ENCODE measurements at places on chromosomes 3 and 15.

- DNase-seq, result no peak
These were observed 4.1 kb downstream of the UBE2E1 start for GRCh38 chr3:23809840-23810342.

GRCh38 chr3:147431751-147432150, 22.6 kb downstream of the ZIC1 start:
- peak; percentile 76 for DNase-seq

DNA sequence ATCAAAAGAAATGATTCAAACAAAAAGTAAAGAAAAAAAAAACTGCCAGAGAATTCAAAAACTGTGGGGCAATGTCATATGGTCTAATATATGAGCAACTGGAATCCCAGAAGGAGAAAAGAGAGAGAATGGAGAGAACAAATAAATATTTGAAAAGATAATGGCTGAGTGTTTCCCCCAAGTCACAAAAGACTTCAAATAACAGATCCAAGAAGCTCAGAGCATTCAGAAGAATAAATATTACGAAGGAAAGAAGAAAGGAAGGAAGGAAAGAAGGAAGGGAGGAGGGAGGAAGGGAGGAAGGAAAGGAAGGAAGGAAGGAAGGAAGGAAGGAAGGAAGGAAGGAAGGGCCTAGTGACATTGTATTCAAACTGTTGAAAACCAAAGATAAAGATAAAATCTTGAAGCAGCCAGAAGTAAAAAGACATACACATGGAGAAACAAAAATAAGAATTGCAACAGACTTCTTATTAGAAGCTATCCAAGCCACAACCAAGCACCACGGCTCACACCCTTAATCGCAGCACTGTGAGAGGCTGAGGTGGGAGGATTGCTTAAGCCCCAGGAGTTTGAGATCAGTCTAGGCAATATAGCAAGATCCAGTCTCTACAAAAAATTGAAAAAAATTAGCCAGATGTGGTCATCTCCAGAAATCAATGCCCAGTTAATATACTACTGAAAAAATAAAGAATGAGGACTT, 118.9 kb upstream of the IGSF10 start:
- peak; percentile 62 for DNase-seq

GRCh38 chr3:55912880-55913279, 425.8 kb upstream of the WNT5A start:
- DNase-seq, result no peak

GRCh38 chr15:40105517-40106202, 3.0 kb downstream of the BMF start:
- DNase-seq, result no peak

GRCh38 chr15:59751552-59752413, 62.7 kb upstream of the BNIP2 start:
- no peak for DNase-seq

- DNase-seq, result no peak
These were observed 197.6 kb downstream of the THSD4 start for GRCh38 chr15:71312731-71313460.

GRCh38 chr3:3082234-3082924, 27.8 kb downstream of the IL5RA start:
- DNase-seq, result no peak

GRCh38 chr15:73583544-73583943, 49.6 kb downstream of the NPTN start:
- no peak for DNase-seq

DNA sequence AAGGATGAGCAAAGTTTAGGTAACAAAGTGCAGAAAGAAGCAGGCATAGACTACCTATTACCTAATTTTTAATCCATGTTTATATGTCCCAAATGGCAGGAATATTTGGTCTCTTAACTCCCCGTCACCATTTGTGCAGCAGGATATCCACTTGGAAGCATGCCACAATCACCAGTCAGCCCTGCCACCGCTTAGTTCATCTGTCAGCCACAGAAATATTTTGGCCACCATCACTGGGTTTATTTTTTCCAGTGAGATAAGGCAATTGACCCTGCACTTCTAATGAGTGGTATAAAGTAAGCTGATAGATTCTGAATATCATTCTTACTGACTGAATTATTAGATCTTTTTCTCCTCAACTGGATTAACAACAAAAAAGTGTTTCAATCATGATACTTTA, 152.9 kb upstream of the SOX2 start:
- DNase-seq, result no peak

- no peak for DNase-seq
These were observed 128.3 kb downstream of the PLCL2 start for GRCh38 chr3:17013050-17013449.

GRCh38 chr15:29132735-29133181, 136.9 kb downstream of the NSMCE3 start:
- DNase-seq, result no peak

GRCh38 chr3:169147238-169148008, 516.1 kb downstream of the MECOM start:
- DNase-seq, result peak; percentile 60

DNA sequence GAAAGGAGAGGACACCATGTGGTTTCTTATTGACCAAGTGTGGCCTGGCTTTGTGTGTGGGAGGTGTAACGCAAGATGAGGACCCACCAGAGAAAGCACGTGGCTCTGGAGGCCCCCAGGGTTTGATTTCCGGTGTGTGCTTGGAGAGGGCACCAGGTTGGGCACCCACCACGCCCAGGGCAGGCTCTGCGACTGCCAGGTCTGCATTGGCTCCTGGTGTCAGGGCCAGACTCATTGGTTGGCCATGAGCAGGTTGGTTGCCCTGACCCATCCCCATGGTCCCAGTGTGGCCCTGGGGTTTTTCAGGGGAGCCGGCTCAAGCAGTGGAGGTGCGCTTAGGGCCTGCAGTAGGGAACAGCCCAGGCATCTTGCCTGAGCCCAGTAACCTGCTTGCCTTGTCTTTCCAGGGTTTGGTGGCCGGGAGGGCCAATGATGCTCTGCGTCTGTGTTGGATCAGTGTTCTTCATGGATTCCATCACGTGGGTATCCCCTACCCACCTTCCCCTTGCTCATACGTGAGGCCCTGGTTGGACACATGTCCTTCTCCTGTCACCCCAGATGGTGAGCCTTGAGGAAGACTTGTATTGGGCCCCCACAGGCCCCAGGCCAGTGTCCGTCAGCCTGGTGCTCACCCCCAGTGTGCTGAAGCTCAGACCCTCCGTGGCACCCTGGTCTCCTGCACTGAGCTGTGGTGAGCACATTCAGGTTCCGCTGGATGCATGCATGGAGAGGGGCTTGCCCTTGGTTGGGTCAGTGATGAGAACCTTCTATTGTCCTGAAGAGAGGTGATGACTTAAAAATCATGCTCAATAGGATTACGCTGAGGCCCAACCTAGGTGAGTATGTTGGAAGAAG, 193.9 kb downstream of the UBE3A start:
- no peak for DNase-seq

DNA sequence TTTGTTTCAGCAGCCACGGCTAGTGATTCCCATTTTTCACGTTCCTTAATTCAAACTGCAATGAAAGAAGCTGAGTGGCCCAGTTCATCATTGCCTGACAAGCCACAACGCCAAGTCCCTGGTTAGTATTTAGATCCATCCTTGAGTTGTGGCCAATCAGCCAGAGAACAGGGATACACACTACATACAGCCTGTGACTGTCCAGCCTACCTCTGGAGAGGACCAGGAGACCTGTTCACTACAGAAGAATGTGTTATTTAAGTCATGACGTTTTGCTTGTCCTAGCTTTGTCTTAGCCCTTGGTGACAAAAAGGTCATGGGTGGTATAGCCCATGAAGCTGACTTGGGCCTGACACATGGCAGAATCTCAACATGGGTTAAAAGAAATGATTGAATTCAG, 2.7 kb upstream of the TPM1 start:
- no peak for DNase-seq

DNA sequence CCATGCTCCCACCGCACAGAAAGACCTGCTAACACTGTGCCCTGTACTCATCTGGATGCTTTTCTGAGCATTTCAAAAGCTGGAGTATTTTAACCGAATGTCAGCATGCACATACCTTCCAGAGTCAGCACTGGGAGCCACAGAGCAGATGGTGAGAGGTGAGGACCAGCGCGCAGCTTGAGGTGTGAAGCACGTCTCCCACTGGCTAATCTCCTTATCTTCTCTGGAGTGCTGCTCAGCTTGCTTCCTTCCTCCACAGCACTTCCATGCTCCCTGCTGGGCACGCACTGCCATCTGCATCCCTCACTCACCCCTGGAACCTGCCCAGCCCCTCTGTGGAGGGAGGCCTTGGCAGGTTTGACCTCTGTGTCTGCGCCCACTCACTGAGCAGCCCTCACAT, at the start of gene GNB5:
Gene GNB5 (minus strand): TSS at position 186 of the 400 bp plus-strand sequence. CDS start 6,716 bp downstream, outside the sequence.
- DNase-seq, result no peak

- no peak for DNase-seq
These were observed 7.7 kb upstream of the DIS3L start for GRCh38 chr15:66285533-66286280.
